ENCODE measurements at places on chromosomes 5 and 9.

DNA sequence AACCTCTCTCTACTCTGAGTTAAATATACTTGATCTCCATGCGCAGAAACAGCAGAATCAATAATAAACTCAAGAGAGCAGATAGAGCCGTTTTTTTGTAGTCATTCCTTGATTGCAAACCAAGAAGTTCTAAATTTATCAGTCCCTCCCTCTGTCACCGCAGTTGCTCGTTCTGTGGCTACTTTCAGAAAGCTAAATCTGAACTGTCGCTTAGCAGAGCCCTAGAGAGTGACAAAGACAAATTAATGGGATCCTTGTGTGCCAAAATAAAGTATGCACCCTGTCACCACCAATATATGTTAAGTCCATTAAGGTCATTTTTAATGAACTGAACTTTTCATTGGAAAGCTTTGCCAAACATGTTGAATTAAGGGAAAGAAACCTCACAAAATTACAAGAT lies 218.3 kb downstream of the ADAMTSL1 start:
- no peak for DNase-seq

DNA sequence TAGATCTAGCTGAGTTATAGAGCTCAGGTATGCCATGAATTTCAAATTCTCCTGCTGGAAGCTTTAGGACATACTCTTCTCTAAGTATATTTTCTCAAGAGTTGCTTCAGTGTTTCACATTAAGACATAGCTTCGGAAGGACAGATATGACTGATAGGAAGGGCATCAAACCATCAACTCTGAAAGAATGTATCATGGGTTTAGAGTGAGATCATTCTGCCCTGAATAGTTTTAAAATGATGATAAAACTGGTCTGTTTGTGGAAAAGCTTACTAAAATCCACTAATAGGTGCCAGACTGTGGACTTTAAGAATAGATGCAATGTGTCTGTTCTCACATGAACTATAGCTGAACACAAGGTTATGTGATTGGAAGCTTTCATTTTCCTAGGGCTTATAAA lies 8.4 kb downstream of the SPEF2 start:
- DNase-seq, result no peak

GRCh38 chr9:444528-444927 lies 229.9 kb downstream of the DOCK8 start:
- no peak for DNase-seq

DNA sequence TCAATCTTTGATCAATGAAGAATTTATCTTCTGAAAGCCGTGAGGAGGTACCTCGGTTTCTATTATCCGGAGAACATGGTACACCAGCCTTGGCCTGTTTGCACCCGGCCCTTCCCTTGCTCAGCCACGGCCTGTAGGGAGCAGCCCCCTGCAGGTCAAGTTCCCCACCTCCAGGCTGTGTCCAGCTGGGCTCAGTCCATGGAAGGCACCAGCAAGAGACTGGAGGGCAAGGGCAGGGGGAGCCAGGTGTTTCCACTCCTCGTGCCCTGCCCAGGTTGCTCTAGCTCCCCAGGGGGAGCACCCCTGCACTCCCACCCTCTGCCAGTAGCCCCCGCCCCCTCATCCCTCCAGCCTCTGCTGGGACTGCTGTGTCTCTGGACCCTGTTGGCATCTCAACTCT lies 87.3 kb upstream of the ADAMTS2 start:
- DNase-seq, result no peak

- DNase-seq, result no peak
These were observed 26.2 kb upstream of the IRX4 start for GRCh38 chr5:1908931-1909330.

GRCh38 chr5:1167361-1167727 lies 34.1 kb upstream of the SLC6A19 start:
- no peak for DNase-seq
